ENCODE measurements at places on chromosomes 12 and 14.

DNA sequence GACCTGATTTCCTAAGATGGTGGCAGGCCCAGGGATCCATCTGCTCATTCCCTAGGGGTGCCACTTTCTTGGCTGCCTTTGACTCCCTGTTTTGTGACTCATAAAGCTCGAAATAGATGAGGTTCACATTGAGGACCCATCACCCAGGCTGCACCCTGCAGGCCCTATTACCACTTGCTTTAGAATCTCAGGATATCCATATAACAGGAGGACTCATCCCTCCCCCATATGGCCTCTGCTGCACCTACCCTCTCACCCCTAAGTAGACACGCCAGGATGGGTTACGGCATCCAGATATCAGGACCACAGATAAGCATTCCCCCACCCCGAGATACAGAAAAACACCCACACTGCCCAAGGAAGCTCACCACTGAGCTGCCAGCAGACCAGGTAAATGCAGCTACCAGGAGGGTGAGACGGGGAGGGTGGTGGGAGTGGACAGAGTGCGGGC lies 155.7 kb downstream of the DPF3 start:
- DNase-seq: no peak

GRCh38 chr12:68163560-68164081 lies 4.1 kb upstream of the IFNG start:
- no peak for DNase-seq

- no peak for DNase-seq
Observed at GRCh38 chr12:121992059-121992879, 29.4 kb upstream of the BCL7A start.

DNA sequence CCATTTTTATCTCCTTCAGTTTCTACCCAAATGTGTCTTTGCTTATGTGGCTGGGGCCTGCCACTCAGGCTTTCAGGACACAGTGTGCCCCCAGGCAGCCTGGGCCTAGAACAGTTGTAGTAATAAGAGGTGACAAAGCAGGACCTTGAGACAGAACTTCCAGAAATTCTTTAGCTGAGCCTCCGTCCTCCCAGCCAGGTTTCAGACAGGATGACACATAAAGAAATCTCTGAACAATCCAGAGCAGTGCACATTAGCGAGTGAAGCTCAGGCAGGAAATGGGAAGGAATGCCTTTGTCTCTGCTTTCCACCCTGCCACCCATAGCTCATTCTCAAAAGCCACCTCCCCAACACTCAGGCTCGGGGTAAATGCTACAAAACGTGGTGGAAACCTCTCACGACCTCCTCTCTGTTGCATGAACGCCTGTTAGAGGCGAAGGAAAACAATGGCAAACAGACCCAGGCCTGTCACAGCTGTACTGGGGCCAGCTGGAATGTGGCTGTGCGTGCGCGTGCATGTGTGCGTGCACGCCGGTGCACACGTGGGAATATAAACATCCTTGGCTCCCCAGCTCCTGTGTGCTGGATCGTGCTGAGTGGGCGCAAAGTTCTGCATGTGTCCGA lies 286.7 kb downstream of the ZFP36L1 start:
- DNase-seq: no peak

- no peak for DNase-seq
Observed at GRCh38 chr12:103884316-103884715, 43.3 kb upstream of the NT5DC3 start.

DNA sequence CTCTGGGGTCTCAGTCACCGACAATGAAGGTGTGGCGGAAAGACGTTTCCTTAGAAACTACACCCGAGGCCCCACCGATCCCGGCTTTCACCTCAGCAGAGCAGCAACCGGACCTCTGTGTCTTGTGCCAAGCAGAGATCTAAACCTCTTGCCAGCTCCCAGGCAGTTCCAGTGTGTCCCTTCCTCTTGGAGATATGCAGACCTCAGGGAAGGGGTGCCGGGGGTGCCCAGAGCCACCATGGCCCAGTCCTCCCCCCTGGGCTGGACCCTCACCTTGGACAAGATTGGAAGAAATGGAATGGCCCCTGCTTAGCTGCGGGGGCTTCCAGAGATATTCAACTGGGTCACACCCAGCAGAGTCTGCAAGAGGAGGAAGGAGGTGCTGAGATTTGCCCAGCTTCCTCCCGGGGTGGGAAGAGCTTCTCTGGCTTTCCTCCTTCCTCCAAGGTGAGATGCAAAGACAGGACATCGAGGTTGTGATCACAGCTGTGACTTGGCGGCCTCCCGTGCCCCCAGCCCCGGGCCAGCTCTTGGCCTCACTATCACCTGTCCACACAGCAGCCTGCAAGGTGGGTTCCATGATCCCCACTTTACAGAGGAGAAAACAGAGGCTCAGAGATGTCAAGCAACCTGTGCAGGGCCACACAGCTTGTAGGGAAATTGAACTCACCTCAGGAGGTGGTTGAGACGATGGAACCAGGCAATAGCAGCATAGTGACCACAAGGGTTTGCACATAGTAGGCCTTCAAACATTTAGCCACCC lies 281.7 kb upstream of the RTL1 start:
- no peak for DNase-seq

DNA sequence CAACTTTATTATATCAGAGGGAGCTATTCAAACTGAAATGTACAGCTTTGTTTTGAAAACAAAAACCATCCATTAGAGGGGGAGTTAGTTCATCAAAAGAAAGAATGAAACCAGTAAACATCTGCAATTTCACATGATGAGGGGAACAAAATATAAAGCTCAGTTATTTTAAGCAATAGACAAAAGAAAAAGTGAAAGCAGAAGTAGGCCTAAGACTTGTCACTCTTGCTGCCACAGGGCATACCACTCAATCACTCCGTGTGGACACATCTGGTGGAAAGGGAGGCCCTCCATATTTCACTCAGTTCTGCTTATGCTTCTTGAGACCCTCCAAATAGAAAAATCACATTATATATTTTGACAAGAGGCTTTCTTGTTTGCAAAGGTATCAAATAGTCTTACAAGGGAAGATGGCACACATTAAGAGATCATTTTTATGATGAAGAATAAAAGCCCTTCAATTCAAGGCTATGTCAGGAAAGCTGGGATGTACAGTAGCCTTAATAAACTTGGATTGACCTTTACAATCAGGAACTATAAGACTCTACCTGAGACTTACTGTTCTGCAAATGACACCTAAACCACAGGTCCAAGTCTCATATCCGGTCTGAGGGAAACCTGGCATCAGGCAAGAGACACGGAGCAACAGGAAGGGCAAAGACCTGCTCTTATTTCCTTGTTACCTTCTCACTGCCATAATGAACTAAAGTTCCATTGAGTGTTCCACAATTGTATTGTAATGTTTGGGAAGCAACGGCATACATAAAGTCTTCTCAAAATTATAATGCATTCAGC lies 222.5 kb upstream of the GRIP1 start:
- no peak for DNase-seq

DNA sequence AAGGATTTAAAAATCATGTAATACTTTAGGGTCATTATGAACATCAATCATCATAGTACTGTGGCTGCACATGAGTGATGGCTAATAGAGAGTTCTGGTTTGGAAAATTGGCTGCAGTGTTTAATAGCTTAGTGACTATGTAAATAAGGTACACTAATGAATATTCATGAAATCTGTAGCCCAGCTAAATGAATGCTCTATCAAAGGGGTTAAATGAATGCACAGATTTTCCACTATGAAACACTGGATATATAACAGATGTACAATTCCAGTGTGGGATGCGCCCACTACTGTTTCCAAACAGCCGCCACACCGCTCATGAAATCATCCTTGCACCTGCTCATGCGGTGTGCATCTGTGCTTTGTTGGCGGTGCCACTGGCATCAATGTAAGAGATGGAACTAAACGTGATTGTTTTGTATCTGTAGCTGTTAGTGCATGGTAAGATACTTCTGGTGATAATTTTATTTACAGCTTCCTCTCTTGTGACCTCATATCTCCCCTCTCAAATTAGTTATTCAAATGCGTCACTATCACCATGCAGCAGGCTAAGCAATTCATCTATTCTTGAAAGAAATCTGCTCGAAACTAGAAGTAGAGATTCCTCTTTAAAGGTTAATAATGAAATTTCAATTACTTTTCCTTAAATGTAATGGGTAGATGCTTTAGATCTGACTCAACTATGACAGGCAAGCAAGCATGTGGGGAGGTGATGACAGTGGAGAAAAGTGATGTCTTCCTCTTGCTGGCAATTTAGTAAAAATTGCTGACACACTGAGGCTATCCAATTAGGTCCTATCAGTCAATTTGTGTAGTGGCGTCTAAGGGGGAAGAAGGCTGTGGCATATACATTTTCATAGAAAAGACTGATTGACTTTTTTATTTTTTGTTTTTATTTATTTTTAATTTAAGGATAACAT lies 433.6 kb downstream of the AEBP2 start:
- no peak for DNase-seq

All from stimulated activated CD4-positive, alpha-beta T cell treated with anti-CD3 and anti-CD28 coated beads, Interleukin-15, amount 100 ng/mL, for 1 hour (primary cell).